ENCODE measurements at places on chromosomes 7 and 10.

- no peak for DNase-seq
These were observed 325.1 kb downstream of the HPSE2 start for GRCh38 chr10:98910546-98910945.

DNA sequence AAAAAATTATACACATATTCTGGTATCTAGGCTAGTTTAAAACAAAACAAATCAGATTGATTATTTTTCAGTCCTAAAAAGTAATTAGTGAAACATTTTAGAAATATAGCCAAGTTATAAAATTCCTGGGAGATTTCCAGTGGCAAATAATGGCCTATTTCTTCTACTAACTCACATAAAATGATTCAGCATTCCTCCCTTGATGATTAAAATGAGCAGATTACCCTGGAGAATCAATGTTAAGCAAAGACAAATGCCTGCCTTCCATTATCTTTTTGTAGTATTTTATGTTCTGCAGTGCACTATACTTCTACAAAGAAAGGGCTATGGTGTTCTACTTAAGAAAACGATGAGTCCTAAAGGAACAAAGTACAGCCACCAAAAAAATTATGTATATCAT lies 53.6 kb downstream of the PARD3 start:
- no peak for DNase-seq

DNA sequence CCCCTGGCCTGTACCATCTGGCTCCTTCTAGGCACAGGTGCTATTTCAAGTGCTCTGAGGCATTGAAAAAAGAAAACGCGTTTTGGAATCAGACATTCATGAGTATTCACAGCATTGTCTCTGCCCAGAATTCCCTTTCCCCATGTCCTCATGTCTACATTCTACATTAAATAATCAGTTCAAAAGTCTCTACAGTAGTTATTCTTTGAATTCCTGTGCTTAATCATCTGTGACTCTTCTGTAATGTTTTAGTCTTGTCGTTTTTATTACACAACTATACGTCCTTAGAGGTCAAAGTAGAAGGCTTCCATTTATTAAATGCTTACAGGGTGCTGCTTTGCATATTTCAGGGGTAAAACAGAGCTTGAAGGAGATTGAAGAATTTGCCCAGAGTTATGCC lies 95.7 kb downstream of the BICC1 start:
- no peak for DNase-seq

DNA sequence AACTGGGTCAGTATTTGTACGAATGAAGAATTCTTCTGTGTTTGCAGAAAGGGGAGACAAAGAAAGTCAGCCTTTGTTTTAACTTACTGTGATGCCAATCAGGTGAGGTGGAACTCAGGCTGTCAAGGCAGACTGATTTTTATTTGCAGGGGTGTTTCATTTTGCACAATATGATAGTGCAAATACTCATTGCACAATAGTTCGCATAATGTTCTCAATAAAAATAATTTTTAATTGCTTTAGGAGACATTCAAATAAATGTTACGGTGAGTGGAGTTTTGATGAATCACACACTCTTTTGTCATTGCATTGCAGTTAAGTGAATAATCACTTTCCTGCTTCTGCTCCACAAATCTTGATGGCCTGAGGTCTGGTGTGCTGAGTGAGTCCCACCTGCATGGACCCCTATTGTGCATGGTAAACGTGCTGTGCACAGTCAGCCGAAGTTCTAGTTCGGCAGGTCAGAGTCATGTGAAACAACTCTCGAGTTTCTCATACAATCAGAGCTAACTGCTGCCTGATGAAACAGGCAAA lies 141.3 kb upstream of the FZD8 start:
- DNase-seq: no peak

DNA sequence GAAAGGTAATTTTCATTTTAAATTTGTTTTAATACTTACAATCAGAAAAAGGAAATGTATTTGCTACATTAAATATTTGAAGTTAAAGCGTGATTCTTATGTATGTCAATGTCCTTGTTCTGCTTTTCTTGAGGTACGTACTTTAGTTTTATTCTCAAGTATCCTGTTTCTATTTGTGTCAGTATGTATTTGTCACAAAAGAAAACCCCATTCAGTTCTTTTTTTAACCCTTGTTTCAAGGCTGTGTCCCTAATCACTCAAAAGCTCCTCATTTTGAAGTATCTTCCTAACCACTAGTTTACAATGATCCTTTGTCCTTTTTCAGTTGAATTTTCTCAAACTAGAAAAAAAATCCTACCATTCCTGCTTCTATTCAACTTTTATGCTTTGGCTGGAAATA lies 25.2 kb downstream of the NHLRC2 start:
- DNase-seq: peak; percentile 20

GRCh38 chr7:7613210-7613609 lies 27.3 kb upstream of the UMAD1 start:
- DNase-seq: no peak

DNA sequence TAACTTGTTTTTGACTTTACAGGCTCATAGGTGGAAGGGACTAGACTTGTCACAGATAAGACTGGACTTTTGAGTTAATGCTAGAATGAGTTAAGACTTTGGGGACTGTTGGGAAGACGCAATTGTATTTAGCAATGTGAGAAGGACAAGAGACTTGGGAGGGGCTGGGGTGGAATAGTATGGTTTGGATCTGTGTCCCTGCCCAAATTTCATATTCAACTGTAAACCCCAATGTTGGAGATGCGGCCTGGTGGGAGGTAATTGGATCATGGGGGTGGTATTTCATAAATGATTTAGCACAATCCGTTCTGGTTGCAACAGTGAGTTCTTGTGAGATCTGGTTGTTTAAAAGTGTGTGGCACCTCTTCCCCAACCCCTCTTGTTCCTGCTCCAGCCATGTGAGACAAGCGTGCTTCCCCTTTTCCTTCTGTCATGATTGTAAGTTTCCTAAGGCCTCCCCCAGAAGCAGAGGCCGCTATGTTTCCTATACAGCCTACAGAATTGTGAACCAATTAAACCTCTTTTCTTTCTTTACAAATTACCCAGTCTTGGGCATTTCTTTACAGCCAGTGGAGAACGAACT lies 22.6 kb downstream of the RNF216 start:
- peak; percentile 65 for DNase-seq

DNA sequence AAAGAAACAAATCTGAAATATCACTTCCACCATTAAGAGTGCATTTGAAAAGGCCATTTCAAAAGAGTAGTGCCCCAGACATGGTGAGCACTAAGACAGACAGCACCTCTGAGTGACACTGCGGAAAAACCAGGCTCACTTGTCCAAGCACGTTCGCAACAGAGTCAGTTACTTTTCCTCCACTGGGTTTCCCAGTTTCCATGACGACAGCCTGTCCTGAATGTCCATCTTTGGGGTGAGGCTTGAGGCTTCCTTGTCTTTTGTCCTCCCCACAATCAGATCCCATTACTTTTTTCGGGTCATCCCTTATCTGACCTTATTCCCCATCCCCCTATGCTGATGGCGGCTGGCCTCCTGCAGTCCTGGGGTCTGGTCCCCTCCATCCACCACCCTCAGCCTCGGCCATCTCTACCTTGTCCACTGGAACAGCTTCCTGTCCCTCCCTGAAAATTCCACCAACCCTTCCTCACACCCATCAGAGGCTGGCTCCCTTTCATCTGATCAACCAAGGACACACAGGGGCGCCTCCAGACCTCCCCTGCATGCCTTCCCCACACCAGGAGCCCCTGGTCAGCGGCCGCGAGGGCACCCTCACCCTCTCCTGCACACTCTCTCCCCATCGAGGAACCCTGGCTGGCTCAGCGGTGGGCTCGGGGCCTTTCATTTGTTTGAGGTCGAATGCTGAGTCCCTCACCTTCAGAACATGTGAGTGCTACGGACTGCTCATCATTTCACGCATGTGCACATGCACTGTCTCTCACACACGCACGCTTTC lies 363.6 kb downstream of the DNAJB6 start:
- DNase-seq: no peak

DNA sequence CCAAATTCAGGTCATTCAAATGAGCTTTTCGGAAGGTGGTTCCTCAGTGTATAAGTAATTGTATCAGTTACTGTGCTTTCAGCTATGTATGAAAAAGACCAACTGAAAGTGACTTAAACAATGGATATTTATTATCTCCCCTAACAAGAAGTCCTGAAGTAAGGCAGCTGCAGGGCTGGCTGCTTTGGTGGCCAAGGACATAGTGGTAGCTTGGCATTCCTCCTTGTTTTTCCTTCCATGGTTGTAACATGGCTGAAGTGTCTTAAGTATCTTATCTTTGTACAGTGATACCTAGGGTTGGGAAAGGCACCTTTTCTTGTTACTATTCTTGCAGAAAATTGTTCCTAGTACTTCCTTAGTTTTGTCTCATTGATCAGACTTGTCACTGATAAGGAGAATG lies 21.4 kb downstream of the EXOC4 start:
- DNase-seq: no peak

GRCh38 chr10:16483241-16483917 lies 38.3 kb downstream of the C1QL3 start:
- no peak for DNase-seq

GRCh38 chr7:44156453-44157010 lies 15.4 kb upstream of the MYL7 start:
- DNase-seq: no peak

- no peak for DNase-seq
These were observed 473.7 kb downstream of the SUGCT start for GRCh38 chr7:40608321-40609075.

DNA sequence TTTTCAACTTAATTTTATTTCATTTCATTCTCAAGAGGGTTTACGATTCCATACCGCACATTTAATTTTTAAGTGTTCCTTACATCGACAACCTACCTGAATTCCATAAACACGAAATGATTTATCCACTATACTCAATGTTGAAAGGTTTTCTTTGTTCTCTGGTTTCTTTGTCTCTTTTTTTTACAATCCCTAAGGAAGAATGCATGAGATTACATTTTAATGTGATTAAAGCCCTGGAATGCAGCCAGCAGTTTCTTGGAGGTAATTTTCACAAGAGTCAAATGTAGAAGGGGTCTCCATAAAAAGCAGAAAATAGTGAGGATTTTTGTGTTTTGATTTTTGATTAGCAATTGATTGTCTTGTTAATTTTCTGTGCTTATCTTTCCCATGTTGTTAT lies 59.2 kb upstream of the ADCY1 start:
- DNase-seq: no peak

DNA sequence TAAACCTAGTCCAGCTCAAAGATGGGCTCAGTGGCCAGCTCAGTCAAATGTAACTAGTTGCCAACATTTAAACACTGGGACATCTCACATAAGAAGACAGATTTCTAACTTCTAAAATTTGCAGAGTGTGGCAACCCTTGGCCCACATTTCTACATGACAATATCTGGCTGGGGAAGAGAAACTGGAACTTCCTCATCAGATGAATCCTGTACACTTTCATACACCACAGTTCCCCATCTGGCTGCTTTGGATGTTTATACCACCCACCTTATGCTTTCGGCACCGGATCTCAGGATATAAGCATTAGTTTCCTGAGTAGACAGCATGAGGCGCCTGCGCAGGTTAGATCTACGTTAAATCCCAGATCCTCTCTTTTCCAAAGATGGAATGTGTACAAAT lies 199.3 kb downstream of the PRKG1 start:
- peak; percentile 68 for DNase-seq

- DNase-seq: no peak
These were observed 2.8 kb downstream of the HTRA1 start for GRCh38 chr10:122464250-122464510.

DNA sequence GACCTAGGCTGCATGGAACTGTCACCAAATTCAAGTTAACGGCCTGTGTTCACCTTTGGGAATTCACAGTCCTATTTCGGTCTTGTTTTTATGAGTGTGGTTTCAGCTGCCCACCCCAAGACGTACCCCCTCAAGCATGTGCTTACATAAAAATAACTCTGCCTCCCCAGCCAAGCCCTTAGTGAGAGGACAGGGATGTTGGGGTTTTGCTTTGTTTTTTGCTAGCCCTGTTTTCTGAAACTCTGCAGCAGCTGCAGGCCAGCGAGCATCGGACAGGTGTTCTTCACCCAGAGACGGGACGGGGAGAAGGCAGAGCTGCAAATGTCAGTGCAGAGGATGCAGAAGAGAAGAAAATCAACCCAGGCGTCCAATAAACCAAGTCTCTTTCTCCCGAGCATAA lies 13.5 kb downstream of the CHST15 start:
- no peak for DNase-seq

DNA sequence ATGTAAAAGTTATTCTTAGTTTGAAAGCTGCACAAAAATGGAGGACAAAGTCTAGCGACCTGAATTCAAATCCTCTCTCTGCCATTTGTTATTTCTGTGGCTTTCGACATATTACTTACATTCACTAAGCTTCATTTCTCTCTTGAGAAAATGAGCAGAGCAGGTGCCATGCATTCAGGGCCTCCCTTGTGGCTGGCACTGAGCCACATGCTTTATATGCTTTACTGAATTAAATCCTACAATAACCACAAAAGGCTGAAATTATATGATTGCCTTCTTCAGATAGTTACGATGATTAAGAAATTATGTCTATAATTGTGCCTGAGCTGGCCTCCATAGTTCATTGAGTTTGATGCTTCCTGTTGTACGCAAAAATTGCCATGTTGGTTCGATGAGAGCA lies 98.7 kb downstream of the NPSR1 start:
- DNase-seq: no peak

DNA sequence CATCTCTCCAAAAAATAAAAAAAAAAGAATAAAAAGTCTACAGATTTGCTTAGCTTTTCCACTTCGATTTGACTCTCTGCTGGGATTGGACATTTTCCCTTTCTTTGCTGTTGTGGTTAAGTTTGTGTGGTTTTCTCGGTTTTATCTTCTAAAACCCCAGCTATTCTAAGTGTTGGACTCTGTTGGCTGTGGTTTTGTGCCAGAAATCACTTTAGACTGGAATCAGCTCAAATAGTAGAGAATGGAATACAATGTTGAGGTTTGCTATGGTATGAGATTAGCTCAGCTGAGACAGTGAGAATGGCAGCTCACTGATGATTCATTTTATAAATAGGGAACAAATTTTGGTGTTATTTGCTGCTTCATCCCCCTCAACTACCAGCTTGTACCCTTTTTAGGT lies 116.0 kb downstream of the BUB3 start:
- DNase-seq: no peak

GRCh38 chr10:11341283-11341960 lies 270.0 kb downstream of the USP6NL start:
- peak; percentile 28 for DNase-seq

DNA sequence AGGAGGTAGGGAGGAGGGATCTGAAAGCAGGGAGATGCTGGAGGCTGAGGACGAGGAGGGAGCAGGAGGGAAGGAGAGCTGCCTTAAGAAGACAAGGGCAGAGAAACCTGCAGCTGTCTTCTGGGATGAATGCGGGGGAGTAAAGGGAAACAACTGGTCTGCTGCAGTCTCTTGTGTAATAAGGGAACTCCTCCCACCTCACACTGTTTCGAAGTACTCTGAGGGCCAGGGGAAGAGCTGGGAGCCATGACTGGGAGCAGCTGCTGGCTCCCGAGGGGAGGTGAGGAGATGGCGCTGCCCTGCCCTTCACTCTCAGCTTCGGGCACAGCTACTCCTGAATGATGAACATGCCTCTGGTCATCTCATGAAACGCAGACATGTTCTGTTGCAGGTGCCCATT lies 65.1 kb downstream of the CLEC2L start:
- DNase-seq: peak; percentile 71

Data from suppressor macrophage treated with lipopolysaccharide for 4 hours (primary cell).